ENCODE measurements at places on chromosomes 7 and 10.

GRCh38 chr7:22944022-22944421 is 69.9 kb downstream of the HYCC1 start:
- DNase-seq = no peak

- DNase-seq = no peak
These were observed 6.8 kb downstream of the NAMPT start for GRCh38 chr7:106277976-106278375.

- no peak for DNase-seq
These were observed 2.6 kb upstream of the METTL27 start for GRCh38 chr7:73844848-73845460.

DNA sequence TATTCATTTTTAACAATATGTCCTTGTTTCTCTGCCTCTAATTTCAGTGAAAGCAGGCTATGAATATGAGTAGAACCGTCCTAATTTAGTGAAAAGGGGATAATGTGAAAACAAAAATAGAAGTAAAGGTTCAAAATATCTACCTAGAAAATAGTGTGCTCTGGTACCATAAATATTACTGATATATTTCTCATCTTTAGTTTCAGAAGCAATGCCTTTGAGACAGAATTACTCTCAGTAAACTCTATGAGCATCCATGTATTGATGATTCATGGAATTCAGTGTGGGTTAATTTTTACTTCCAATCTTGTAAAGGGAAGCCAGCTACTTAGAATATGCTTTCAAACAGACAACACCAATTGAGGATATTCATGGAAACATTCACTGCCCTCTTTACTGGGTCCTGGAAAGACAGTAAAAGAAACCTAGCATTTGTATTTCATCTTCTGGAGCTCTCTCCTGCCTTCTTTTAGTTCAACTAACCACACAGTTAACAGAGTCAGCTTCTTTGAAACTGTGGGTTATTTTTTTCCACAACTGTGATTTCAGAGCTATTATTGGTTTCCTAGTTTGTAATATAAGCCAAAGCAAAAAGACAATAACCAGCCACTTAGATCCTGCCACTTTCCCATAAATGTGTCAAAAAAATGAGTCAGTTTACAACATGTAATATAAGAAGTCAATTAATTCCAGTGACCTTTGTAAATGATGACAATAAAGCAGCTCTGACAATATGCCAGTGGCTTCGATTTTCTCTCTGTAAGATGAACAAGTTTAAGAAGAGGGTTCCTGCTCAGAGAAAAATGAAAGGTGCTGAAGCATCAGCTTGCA is 1.7 kb downstream of the LRRN3 start:
- no peak for DNase-seq

DNA sequence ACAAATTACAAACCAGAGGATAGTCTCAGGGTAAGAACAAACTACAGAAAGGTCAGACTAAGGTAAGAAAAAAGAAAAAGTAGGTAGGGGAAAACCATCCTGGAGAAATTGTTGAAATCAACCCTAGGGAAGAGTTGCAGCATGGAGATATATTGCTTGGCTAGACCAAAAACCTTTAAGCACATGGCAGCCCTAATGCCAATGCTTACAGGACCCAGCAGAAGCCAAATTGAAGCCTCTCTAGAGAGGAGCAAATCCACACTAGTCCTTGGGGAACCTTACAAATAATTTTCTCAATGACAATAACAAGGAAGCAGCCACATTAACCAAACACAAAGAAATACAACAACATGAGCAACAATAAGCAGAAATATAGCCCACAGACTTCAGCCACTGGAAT is 81.9 kb downstream of the CNOT4 start:
- DNase-seq = no peak

GRCh38 chr10:45599021-45599603 is 73.5 kb downstream of the ZFAND4 start:
- DNase-seq = no peak

All from left renal pelvis (tissue), 4 donors.